ENCODE measurements at places on chromosomes 12 and 14.
A peak's percentile ranks its signal among the peaks of the same experiment; 100 is the strongest.

DNA sequence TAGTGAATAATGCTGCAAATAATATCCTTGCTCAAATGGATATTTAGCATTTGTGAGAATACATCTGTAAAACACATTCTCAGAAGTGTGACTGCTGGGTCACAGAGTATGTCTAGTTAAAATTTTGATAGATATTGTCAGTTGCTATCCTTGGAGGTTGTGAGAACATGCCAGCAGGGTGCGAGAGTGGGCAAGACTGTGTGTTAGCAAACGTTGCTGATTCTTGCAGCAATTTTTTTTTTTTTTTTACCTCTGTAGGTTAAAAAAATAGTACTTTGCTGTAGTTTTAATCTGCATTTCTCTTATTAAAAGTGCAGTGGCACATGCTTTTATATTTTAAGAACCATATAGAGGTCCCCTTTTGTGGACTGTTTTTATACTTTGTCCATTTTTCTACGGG is 4.5 kb upstream of the NYNRIN start:
- H3K4me1 ChIP-seq = peaks cover 22% of the 10 kb centered on the region
- DNase-seq = no peak
- no peaks in the 10 kb centered on the region for H3K27me3 ChIP-seq
- no peak overlapping the region for H3K4me3 ChIP-seq

GRCh38 chr14:97748616-97749015 is 951.4 kb downstream of the VRK1 start:
- no peaks in the 10 kb centered on the region for H3K4me1 ChIP-seq
- no peaks in the 10 kb centered on the region for H3K27me3 ChIP-seq
- H3K27ac ChIP-seq = no peak overlapping the region
- no peak for DNase-seq
- no peaks in the 10 kb centered on the region for H3K36me3 ChIP-seq

GRCh38 chr12:27747111-27747820 is 32.8 kb upstream of the KLHL42 start:
- no peak for DNase-seq
- H3K27ac ChIP-seq = peak overlapping the region; percentile 54
- H3K27me3 ChIP-seq = no peaks in the 10 kb centered on the region

- no peak overlapping the region for H3K4me3 ChIP-seq
- H3K27ac ChIP-seq = no peak overlapping the region
- H3K4me1 ChIP-seq = no peaks in the 10 kb centered on the region
- no peaks in the 10 kb centered on the region for H3K36me3 ChIP-seq
- no peak for DNase-seq
These were observed 51.0 kb downstream of the PTGER2 start for GRCh38 chr14:52365071-52365470.

- no peaks in the 10 kb centered on the region for H3K4me1 ChIP-seq
- H3K27ac ChIP-seq = no peak overlapping the region
- H3K36me3 ChIP-seq = no peaks in the 10 kb centered on the region
- no peaks in the 10 kb centered on the region for H3K27me3 ChIP-seq
- DNase-seq = no peak
- H3K4me3 ChIP-seq = no peak overlapping the region
These were observed 148.5 kb upstream of the FBXO33 start for GRCh38 chr14:39580696-39581095.

GRCh38 chr12:89185889-89186288 is 166.4 kb downstream of the DUSP6 start:
- H3K27ac ChIP-seq = no peak overlapping the region
- no peak for DNase-seq
- H3K4me1 ChIP-seq = peaks cover 4% of the 10 kb centered on the region
- H3K36me3 ChIP-seq = no peaks in the 10 kb centered on the region
